RPMI8226 (cell line): ENCODE measurements at places on chromosomes 3 and 15.

DNA sequence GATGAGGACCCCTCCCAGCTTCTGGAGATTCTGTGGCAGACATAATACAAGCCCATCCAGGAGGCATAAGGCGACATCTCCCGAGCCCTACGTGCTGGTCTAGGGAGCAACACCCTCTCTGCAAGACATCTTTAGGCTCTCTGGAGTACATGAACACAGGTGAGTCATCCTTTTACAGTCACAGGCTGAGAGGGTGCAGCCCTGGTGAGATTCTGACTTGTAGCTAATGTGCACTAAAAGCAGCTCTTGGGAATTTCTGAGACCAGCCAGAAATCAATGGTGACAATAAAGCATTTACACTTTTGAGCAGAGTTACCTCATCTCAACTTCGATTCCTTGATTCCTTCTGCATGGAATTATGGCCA is 131.1 kb downstream of the XXYLT1 start:
- no peak for DNase-seq

DNA sequence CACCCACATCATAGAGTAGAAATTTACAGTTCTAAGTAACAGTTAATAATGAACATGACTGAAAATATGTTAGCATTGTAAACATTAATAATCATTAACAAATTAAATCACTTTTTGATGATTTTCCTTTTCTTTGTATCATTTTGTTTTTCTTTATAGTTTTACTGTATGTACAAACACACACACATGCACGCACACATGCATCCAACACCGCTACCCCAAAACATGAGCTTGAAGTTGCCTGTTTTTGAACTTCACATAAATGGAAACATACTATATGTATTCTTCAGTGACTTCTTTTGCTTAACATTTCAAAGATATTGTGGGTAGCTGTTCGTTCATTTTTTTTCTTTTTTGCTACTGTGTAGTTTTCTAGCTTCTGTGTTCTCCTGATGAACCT is 123.9 kb downstream of the FNDC3B start:
- no peak for DNase-seq

DNA sequence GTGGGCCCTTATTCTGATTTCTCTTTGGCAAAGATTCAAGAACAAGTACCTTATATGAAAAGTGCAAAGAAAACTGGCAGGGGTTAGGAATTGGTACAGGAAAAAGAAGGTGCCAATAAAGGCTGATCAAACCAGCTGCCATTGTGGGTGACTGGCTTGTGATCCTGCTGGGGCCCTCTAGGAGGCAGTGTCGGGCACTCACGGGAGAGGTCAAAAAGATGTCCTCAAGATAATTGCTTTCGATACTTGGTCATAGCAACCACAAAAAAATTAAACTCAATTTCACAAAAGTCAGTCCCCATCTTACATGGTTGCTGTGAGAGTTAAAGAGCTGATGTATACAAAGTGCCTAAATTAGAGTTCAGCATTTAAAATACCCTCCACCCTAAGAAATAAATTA is 31.0 kb upstream of the CAV3 start:
- DNase-seq = no peak

DNA sequence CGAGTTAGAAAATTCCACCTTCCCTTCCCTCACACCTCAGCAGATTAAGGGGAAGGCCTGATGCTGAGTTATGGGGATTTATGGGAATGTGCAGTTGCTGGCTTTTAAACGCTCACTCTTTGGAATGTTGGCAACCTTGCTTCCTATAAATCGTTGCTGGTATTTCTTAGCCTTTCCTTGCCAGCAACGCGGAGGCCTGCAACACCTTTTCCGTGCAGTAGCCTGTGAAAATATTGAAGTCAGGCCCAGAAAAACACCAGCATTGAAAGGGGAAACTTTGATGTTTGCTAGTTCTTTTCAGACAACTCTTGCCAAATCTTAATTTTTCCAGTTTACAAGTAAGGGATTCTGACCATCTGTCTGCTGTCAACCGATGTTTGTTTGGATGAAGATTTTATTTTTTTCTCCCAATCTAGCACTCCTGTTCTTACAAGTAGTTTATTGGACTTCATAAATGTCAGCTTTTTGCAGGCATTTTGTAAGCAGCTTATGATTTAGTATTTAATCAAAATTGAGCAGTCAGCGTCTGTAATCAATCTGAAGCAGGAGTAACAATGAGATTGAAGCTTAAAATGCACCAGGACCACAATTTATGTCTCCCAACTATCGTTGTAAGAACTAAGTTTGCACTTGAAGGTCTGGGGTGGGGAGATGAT is 251.0 kb downstream of the RPLP1 start:
- no peak for DNase-seq

DNA sequence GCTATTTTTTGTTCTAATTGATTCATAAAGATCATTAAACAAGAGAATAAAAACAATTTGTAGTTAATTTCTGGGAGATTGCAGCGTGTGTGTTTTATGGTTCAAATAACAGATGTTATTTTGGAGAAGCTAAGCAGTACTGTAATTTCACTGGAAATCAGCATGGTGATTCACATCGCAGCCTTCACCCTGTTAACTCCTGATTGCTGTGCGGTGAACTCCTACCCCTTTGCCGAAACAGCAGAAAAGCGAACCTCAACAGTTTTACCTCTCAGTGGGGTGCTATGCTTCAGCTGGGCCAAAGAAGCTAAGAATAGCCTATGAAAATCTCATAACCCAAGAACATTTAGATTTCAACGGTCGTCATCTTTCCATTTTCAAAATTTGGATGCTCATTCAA is 441.5 kb upstream of the RARB start:
- no peak for DNase-seq

- DNase-seq = no peak
Observed at GRCh38 chr3:133408366-133408765, 8.5 kb downstream of the BFSP2 start.

DNA sequence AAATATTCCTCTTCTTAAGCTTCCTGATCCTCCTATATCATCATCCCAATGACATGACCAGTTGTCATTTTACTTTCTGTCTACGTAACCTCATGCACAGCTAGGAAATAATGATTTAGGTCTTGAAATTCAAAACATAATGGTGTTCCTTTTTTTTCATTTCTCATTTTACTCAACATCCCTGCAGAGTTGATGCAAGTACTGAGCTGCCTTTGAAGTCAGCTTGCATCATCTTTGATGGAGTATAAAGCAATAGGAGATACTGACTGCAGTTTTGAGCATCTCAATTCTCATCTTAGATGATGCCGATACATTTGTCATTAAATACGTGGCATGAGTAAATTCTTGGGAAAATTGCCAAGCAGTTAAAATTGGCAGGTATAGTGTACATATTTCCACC is 346.1 kb downstream of the ZIC1 start:
- DNase-seq = no peak

- no peak for DNase-seq
Observed at GRCh38 chr3:6182909-6183308, 678.0 kb upstream of the GRM7 start.
